ENCODE measurements at places on chromosomes 1 and 21. TPM values are rescaled to one million over a fixed set of nuclear protein-coding genes. Genes with fewer than 3 reads are reported as not detected.
A peak's percentile ranks its signal among the peaks of the same experiment; 100 is the strongest.

- peaks cover 51% of the 10 kb centered on the region for H3K36me3 ChIP-seq
- no peak for DNase-seq
- no peaks in the 10 kb centered on the region for H3K27me3 ChIP-seq
- H3K4me3 ChIP-seq, result no peak overlapping the region
- no peak overlapping the region for H3K27ac ChIP-seq
These were observed 20.5 kb downstream of the PRDM15 start for GRCh38 chr21:41858466-41859296.

DNA sequence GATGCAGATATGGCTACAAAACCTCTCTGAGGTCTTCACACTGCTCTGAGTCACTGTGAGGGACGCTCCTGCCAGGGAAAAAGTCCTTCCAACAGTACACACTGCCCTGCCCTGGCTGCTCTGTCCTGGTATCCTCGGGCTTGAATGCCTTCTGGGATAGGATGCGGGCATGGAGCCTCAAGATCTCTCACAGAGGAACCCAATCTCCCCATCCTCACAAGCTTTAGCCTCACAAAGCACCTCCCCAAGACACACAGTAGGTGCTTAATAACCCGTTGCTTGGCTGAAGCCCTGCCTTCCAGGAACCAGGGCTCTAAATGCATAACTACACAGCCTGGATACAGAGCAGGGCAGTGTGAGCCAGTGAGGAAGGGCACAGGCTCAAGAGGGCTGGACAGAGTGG lies 9.2 kb downstream of the RAP1GAP start:
- H3K4me1 ChIP-seq, result peaks cover 6% of the 10 kb centered on the region
- no peaks in the 10 kb centered on the region for H3K27me3 ChIP-seq
- H3K36me3 ChIP-seq, result no peaks in the 10 kb centered on the region
- H3K4me3 ChIP-seq, result no peak overlapping the region
- no peak overlapping the region for H3K27ac ChIP-seq

DNA sequence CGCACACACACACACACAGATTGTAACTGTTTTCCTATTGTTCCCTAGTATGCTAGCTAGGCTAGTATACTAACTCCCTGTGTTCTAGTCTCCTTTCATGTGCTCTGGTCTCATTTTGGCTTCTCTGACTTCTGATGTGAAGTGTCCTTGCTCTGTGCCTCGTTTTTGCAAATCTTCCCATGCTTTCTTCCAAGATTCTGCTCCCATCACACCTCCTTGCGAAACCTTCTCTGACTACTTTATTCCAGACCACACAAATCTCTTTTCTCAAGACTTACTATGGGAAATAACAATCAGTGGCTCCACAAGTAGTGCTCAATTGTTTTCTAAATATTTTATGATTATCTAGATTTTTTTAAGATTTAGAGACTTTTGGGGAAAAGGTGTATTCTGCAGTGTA lies 10.3 kb downstream of the PRRX1 start:
- no peak for DNase-seq
- H3K4me1 ChIP-seq, result no peaks in the 10 kb centered on the region
- no peaks in the 10 kb centered on the region for H3K36me3 ChIP-seq
- H3K27ac ChIP-seq, result no peak overlapping the region

GRCh38 chr1:221517961-221518360 lies 223.9 kb downstream of the DUSP10 start:
- H3K4me3 ChIP-seq, result no peak overlapping the region
- no peak overlapping the region for H3K27ac ChIP-seq
- H3K36me3 ChIP-seq, result no peaks in the 10 kb centered on the region
- H3K27me3 ChIP-seq, result no peaks in the 10 kb centered on the region
- no peaks in the 10 kb centered on the region for H3K4me1 ChIP-seq

DNA sequence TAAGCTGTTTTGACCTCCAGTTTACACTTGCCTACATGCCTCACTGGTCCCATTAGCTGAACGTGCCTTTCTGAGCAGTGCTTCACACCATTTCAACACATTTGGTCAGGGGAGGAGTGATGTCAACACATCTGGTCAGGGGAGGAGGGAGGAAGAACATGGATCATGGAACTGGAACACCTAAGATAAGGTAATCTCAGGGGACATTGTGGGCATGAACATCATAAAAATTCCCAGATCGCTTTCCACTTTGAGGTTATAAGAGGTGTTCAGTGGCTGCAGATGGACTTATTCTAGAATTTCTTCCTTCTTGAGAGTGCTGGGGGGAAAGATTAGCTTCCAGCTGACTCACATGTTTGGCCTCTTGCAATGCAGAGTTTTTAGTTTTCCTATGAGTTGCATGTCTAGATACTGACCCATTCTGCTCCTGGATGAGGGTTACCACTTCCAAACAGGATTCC lies 2.0 kb downstream of the QSOX1 start:
- no peak for DNase-seq
- H3K4me1 ChIP-seq, result peaks cover 67% of the 10 kb centered on the region

DNA sequence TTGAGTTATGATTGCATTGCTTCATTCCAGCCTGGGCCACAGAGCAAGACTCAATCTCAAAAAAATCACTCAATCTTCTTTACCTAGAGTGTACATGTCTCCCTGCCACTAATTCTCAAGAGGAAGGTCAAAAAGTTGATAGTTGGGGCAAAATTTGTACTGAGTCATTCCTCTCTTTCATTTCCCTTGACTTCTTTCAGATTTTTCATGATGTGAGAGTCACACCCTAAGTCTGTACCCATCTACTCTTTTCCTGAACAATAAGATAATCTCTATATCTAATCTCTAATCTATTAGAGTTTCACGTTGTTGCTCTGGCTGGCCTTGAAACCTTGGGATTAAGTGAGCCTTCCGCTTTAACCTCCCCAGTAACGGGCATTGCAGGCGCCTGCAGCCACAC lies 1.1 kb upstream of the BRDT start:
- no peaks in the 10 kb centered on the region for H3K36me3 ChIP-seq
- DNase-seq, result no peak
- peak overlapping the region; percentile 6 for H3K27ac ChIP-seq
- no peaks in the 10 kb centered on the region for H3K27me3 ChIP-seq
- H3K4me3 ChIP-seq, result no peak overlapping the region

- H3K36me3 ChIP-seq, result no peaks in the 10 kb centered on the region
- no peaks in the 10 kb centered on the region for H3K4me1 ChIP-seq
- H3K27ac ChIP-seq, result no peak overlapping the region
- DNase-seq, result no peak
- H3K27me3 ChIP-seq, result no peaks in the 10 kb centered on the region
- no peak overlapping the region for H3K4me3 ChIP-seq
These were observed 220.5 kb downstream of the KCNT2 start for GRCh38 chr1:196387766-196388165.

DNA sequence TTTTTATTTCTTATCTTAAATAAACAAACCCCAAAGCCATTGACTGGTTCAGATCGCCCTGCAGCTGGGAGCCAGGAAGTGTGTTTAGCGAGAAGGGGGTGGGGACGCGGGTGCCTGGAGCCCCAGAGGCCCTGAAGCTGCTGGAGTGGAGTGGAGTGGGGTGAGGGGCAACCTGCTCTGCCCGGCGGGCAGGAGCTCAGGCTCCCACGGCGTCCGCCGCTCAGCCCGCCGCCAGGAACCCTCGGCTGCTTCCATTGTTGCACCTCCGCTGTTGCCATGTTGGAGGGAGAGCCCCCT lies 673 bp downstream of the PIK3C2B start:
- no peak for DNase-seq
- H3K4me3 ChIP-seq, result peak overlapping the region; percentile 75
- H3K4me1 ChIP-seq, result peaks cover 42% of the 10 kb centered on the region

DNA sequence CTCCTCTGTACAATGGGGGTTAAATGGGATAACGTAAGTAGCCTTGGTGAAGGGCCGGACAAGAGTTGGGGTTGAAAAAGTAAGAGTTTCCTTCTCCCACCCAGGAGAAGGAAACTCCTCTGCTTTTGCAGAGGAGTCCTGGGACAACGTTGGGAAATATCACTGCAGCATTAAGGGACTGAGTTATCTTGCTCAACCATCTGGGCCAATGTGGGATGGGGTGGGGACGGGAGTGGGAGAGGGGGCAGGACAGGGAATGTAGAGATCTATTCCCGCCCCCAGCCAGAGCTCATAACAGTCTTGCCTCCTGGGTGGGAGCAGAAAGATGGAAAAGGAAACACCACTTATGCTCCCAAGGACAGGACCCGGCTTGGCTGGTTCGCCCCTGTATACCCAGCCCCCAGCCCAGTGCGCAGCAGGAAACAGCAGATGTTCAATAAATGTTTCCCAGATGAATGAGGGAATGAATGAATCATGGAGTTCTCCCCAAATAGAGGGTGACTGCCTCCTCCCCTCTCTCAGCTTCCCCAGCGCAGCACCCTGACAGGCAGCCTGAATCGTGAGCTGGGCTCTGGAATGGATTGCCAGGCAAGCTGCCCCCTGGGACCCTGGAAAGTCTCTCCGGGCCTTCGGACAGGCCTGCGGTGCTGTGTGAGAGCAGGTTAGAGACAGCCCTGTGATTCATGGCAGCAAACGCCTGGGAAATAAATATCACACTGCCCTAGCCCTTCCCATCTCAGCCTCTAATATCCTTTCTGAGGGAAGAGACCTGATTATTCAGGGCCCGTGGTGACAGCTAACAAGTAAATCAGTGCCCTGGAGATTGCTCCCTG lies 24.8 kb downstream of the FBXO2 start:
- DNase-seq, result no peak
- H3K27me3 ChIP-seq, result no peaks in the 10 kb centered on the region
- H3K4me3 ChIP-seq, result no peak overlapping the region

FAAH gene
- total RNA-seq, result 67.1 TPM

RSPH1 gene
- 14.1 TPM for total RNA-seq

Data from upper lobe of left lung (tissue), 6 donors.